Aorta (tissue), 5 donors: ENCODE measurements at places on chromosomes 3 and 15. TPM values are rescaled to one million over a fixed set of nuclear protein-coding genes. Genes with fewer than 3 reads are reported as not detected.

DNA sequence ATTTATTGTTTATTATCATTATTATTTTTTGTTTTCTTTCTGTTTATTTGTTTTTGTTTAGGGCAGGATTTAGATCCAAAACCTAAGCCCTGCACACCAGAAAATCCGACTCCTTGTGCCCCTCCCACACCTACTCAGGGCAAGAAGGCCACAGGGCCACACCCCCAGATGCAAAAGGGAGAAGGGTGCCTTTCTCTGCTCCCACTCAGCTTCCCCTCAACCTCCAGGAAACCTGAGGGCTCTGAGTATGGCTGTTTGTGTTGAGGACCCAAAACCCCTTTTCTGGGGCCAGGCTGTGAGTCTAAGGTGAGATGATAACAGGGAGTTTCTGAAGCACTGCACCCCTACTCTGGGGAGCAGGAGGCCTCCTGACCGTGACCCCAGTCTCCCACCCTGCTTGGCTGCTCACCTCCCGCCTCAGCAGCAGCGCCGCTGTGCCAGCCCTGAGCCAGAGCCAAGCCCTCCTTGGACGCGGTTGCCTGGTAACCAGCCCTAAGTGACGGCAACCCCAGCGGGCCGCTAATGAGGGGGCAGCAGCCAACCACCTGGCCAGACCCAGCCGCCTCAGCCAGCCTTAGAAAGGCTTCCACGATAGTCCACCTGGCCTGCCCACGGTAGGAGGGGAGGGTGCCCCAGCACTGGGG, 6.4 kb upstream of the C15orf39 start:
- no peak for DNase-seq

DNA sequence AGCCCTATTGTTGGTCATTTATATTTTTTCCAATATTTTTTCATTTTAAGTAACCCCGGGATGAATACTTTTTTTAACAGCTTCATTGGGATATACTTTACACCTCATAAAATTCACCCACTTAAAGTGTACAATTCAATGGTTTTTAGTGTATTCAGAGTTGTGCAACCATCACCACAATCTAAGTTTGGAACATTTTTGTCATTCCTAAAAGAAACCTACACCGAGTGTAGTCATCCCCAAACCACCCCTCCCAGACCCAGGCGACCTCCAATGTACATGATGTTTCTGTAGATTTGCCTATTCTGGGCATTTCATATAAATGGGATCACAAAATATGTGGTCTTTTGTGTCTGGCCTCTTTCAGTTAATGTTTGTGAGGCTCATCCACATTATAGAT, 118.3 kb upstream of the FRMD4B start:
- DNase-seq = no peak

GABRR3 gene
- not detected for total RNA-seq

DNA sequence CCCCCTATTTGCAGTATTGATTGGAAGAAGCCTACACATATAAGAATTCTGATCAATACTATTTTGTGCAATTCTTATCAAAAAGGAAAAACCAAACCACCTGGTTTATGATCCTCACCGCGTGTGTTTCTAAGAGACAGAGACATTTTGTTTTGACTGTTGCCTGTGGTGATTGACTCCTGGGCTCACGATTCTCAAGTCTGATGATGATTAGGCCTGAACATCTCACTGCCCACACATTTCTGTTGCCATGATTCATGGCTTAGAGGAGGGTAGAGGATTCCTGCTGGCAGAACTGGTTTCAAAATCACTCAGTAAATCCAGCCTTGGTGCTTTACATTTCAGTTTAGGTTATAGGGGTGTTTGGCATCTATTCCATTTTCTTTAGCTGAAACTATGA, 88.3 kb upstream of the UBE3A start:
- no peak for DNase-seq

GRCh38 chr15:91649831-91650321, 203.6 kb upstream of the SLCO3A1 start:
- no peak for DNase-seq

GRCh38 chr3:52134761-52135160, 19.5 kb downstream of the POC1A start:
- DNase-seq = no peak

- DNase-seq = no peak
Measured at GRCh38 chr15:89714775-89715174, 24.2 kb downstream of the WDR93 start.

FRMD4B gene
- 73.6 TPM for total RNA-seq

GRCh38 chr3:10695595-10696285, 120.3 kb upstream of the SLC6A11 start:
- DNase-seq = no peak

ITIH3 gene
- 6.8 TPM for total RNA-seq

GRCh38 chr15:90082140-90082715, 20.0 kb downstream of the IDH2 start:
- DNase-seq = no peak

- DNase-seq = no peak
Measured at GRCh38 chr3:194168994-194169393, 33.0 kb downstream of the HES1 start.

PP2D1 gene
- not detected for total RNA-seq

- DNase-seq = no peak
Measured at GRCh38 chr15:35698331-35698730, 152.4 kb upstream of the DPH6 start.

- no peak for DNase-seq
Measured at GRCh38 chr15:39629906-39630305, 49.0 kb downstream of the THBS1 start.

GRCh38 chr3:98874602-98875249, 26.8 kb downstream of the DCBLD2 start:
- DNase-seq = no peak

- no peak for DNase-seq
Measured at GRCh38 chr3:24129549-24129948, 184.5 kb downstream of the NR1D2 start.

GRCh38 chr3:27746838-27747237, 24.7 kb upstream of the EOMES start:
- no peak for DNase-seq

CFAP100 gene
- not detected for total RNA-seq

DNA sequence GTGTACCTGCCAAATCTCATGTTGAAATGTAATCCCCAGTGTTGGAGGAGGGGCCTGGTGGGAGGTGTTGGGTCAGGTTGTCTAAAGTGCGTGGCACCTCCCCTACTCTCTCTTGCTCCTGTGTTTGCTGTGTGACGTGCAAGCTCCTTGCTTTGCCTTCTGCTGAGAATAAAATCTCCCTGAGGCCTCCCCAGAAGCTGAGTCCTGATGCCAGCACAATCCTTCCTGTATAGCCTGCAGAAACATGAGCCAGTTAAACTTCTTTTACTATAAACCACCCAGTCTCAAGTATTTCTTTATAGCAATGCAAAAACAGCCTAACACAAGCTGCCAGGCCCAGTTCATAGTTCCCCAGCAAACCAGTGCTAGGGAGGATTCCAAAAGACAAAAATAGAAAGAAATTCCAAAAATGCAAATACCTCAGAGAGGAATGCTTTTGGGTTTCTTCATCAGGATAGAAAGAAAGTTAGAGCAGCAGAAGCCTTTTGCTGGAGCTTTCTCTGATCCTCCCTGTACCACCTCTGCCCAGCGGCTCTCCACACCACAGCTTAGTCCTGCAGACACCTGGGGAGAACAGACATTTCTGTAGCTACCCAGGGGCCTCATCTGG, 25.9 kb upstream of the CDV3 start:
- DNase-seq = no peak

IGSF11 gene
- total RNA-seq = 0.42 TPM

DNA sequence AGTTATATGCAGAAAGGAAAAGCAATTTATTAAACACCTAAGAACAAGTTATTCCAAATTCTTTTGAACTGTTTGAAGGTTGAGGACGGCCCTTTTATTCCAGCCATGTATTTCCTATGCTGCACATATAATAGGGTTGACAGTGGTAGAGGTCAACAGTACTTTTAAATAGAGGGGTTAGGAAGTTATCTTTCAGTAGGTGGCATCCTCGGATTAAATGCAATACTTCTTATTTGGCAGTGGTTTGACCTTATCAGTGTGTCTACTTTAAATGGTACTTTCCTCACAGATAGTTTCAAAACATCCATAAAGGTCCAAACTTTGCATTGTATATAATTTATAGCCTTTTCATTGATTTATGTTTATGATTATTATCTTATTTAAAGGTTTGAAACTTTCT, 558.7 kb downstream of the TUSC7 start:
- DNase-seq = no peak

DNA sequence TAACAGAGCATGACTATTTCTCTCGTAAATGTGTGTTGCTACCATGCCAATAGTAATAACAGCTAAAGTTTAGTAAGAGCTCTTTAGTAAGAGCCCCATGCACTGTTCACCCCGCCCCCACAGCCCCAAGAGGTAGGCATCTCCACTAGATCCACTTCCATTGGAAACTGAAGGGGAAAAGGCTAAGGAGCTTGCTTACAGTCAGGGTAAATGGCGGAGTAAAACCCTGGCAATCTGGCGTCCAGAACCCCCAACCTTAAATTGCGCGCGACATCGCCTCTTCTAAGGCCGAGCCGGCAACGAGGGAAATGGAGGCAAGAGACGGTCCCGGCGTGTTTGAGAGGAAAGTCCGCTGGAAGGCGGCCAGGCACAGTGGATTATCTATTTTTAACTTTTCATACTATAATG, 654 bp upstream of the C3orf38 start:
- no peak for DNase-seq
